ENCODE measurements at places on chromosomes 3 and 15.
A peak's percentile ranks its signal among the peaks of the same experiment; 100 is the strongest.

DNA sequence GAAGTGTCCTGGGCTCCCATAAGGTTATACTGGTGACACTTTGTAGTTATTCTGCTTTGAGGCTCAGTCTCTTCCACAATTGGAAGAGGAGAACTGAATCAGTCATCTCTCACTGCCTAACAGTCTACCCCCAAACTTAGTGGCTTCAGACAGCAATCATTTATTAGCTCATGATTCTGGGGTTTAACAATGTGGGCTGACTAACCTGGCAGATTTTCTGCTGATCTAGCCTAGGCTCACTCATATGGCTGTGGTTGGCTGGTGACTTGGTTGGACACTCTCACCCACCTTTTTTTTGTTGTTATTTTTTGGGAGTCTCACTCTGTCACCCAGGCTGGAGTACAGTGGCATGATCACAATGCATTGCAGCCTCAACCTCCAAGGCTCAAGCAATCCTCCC is 7.1 kb downstream of the GPD1L start:
- DNase-seq: no peak

GRCh38 chr3:94378322-94378721 is 315.5 kb downstream of the NSUN3 start:
- DNase-seq: no peak

DNA sequence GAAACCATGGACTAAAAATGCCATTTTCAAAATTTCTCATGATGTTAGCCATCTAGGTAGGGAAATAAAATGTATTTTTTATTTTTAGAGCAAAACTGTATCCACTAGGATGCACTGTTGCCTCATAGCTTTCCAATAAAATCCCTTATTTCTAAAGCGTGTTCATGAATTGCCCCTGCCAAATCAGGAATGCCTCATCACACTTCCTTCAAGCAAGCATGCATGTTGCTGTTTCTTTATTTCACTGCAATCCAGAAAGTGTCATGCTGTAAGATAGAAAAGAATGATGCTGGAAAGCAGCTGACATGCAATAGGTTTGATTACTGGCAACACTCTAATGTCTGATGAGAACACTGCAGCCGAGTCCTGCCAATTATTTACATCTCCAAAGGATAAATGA is 239.5 kb downstream of the CHL1 start:
- no peak for DNase-seq

DNA sequence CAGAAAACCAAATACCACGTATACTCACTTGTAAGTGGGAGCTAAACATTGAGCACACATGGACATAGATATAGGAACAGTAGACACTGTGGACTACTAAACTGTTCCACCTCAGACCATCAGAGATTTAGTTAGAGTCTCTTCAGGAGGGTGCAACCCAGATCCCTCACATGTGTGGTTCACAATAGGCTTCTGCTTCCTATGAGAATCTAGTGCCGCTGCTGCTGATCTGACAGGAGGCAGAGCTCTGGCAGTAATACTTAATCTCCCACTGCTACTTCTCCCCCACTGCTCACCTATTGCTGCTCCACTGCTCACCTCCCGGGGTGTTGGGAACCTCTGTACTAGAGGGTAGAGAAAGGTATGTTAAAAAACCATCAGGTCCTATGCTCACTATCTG is 533.3 kb downstream of the NSUN3 start:
- DNase-seq: no peak

- peak; percentile 41 for DNase-seq
Measured at GRCh38 chr3:9397906-9398699, 688 bp downstream of the SETD5 start.

- peak; percentile 84 for DNase-seq
Measured at GRCh38 chr3:113736548-113737089, 9.4 kb downstream of the NAA50 start.

DNA sequence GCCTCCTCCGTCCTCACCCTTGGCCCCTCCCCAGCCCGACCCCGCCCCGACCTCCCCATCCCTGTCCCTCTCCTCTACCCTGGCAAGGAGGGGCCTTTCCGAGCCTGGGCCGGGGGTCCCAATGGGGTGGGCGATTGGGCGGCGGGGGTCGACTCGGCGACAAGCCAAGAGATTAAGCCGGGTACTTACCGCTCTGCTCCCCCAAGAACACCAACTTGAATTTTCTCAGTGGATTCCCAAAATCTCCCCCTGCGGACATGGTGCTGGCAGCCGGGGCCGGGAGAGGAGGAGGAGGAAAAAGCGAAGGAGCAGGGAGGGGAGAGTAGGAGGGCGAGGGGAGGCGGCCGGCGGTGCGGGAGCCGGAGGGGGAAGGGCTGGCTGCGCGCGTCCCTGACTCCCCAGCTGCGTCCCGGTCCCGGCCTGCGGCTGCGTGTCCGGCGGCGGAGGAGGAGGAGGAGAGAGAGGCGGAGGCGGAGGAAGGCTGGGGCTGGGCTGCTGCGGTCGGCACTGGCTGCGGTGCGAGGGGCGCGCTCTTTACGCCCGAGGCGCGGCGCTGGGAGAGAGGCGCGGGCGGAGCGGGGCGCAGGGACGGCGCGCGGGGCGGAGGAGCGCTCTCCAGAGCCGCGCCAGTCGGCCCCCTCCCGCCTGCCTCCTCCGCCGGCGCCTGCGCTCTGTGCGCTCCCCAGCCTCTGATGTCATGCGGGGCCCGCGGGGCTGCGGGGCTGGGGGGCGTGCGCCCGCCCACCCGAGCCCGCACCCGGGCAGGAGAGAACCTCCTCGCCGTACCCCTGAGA is at the start of gene RAB6B:
Gene RAB6B (minus strand): TSS at position 675 of the 794 bp plus-strand sequence. CDS start 416 bp downstream, at position 259.
- peak; percentile 31 for DNase-seq

- DNase-seq: no peak
Measured at GRCh38 chr15:51680321-51680720, 982 bp upstream of the SCG3 start.

GRCh38 chr3:193387596-193387995 is 9.0 kb upstream of the ATP13A5 start:
- DNase-seq: no peak

DNA sequence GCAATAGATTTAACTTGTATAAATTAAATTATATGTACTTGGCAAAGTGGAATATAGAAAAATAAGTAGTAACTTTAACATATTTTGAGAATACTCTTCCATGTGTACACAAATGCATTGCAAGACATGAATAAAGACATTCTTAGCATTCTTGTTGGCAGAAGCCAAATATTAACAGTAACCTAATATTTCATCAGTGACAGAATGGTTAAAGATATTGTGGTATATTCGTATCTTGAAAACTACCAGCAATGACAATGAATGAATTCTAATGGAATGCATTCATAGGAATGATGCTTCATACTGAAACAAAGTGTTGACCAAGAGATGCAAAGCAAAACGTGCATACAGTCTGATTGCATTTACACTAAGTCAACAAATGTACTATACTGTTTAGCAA is 524.7 kb downstream of the GRM7 start:
- DNase-seq: peak; percentile 29

GRCh38 chr3:158769952-158770740 is 31.7 kb upstream of the MFSD1 start:
- DNase-seq: peak; percentile 66

DNA sequence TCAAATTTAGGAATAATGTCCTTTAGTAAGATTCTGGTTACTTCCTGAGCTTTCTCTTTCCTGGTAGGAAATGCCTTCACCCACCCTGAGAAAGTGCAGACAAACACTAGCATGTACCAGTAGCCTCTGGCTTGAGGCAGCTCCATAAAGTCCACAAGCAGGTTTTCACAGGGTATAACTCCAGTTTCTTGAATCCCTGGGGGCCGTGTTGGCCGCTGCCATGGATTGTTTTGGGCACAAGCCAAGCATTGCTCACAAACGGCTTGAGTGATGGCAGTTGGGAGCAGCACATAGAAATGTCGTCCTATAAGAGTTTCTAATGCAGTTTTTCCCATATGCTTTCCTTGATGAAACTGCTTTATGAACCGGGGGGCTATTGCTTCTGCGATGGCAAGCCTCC is 164.1 kb downstream of the STXBP5L start:
- peak; percentile 70 for DNase-seq

- no peak for DNase-seq
Measured at GRCh38 chr3:47273564-47273963, 9.0 kb downstream of the KIF9 start.

DNA sequence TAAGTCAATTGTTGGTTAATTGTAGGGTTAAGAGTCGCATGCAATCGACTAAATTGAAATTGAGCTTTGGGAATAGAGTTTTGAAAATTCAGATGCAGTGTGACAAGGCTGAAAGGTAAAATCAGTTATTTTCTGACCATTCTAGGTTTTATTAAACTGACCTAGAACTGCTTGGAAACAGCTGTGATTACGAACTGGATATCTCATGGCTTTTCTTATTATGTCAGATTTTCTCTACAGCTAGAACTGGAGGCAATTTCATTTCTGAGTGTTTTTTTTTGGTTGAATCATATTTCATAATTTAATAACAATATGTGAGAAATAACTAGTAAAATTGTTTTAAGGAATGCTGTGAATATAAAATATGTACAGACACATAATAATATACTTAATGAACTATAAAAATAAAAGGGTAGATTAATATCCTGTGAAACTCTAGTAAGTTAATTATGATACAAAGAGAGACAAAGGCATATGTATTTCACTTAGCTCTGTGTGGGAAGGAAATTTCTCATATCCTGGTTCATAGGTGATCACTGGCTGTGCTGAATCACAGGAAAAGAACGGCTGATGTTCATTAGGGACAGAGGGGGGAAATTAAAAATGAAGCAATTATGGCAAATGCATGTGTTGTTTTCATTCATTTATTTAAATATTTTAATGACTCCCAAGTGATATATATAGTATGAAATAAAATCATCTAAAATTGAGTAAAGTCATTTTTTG is 403.2 kb downstream of the ZIC1 start:
- DNase-seq: peak; percentile 6

DNA sequence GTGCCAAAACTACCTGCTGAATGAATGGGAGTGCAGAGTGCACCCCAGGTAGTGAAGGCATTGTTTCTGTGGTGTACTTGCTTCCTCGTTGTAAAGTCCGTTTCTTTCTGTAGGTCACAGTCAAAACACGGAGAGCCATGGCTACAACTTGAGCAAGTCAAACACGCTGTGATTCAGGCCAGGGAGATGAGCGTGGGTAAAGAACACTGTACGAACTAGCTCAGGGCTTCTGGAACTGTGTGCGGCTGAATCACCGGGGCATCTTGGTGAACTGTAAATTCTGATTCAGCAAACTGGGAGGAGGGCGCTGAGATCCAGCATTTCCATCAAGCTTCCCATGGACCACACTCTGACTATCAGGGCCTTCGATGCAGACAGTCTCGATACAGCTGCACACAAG is 5.0 kb upstream of the TNK2 start:
- DNase-seq: no peak

GRCh38 chr15:85047271-85047948 is 65.8 kb downstream of the PDE8A start:
- peak; percentile 98 for DNase-seq

GRCh38 chr3:16885593-16886302 is 993 bp downstream of the PLCL2 start:
- peak; percentile 34 for DNase-seq

DNA sequence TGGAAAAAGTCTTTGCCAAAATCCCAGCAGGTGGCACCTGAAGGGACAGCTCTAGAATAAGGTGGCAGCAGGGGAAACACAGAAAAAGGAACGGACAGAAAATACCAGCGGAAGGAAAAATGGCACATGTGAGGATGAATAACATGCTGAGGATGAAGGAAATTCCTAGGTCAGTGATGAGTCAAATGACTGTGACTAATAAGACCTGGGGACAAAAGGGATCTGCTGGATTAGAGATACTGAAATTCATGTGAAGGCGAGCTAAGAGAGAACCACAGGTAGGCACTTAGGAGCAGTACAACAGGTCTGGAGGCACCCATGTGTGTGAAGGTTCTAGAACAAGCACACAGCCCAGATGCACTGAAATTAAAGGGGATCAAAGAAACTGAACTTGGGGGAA is 482.5 kb downstream of the FOXP1 start:
- peak; percentile 45 for DNase-seq

DNA sequence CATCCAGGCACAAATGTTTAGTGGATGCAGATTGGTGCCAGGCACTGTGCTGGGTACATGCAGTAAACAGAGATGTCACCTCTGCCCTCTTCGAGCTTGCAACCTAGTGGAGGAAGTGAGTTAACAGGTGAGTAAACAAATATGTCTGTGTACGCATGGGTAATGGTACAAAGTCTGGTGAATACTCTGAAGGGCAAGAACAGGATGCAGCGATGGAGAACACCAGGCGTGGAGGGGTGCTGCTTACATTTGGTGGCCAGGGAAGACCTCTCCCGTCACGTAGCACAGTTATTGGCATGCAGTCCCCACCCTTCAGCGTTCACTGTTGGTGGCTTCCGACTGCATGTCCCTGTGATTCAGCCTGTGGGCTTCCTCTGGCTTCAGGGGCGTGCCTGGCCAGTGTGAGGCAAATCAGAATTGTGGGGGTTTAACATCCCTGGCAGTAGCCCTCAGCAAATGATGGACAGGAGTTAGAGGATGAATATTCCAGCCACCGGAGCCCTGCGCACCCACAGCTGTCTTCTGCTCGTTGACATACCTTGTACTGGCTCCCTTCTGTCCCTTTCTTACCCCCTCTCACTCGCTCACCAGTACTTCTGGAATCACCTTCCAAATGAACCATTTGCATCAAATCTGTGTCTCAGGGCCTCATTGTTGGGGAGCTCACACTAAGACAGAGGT is 9.1 kb upstream of the HDAC11 start:
- DNase-seq: no peak

- DNase-seq: peak; percentile 27
Measured at GRCh38 chr15:96234109-96234892, 96.2 kb upstream of the NR2F2 start.

DNA sequence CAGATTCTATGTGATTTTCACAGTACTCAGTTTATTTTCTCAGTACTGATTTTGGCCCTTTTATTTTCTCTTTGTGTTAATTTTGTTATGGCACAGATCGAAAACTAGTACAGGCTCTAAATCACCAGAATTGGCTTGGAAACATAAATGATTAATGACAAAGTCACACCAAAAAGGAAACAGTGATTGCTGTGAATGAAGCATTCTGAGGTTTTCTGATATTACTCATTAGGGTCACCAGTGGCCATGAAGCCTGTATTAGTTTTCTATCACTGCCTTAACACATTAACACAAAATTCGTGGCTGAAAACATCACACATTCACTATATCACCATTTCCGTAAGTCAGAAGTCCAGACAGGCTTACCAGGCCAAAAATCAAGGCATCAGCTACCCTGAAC is 343.0 kb upstream of the THRB start:
- DNase-seq: no peak

- no peak for DNase-seq
Measured at GRCh38 chr3:175005881-175006280, 146.7 kb downstream of the NAALADL2 start.

- DNase-seq: no peak
Measured at GRCh38 chr3:50336452-50337174, 4.0 kb downstream of the RASSF1 start.

DNA sequence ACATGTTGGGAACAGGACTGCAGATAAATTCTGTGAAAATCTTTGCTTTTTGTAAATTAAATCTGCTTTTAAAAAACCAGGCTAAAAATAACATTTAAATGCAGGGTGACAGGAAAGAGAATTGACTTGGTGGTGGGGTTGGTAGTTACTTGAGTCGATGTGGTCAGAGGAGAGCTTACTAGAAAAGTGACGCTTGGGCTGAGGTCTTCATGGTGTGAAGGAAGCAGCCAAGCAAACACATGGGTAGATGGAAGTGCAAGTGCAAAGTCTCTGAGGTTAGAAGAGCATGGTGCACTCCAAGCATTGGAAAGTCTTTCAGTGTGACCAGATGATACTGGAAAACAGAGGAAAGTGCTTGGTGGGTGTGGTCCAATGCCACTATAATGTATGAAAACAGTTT is 86.4 kb upstream of the THBS1 start:
- no peak for DNase-seq

All from fibroblast of pulmonary artery (primary cell).